ENCODE measurements at places on chromosomes 12 and 14. TPM values are rescaled to one million over a fixed set of nuclear protein-coding genes. Genes with fewer than 3 reads are reported as not detected.
A peak's percentile ranks its signal among the peaks of the same experiment; 100 is the strongest.

Gene IL26
- total RNA-seq = not detected

Gene KRT77
- total RNA-seq = not detected

Gene OTX2
- 8.2 TPM for total RNA-seq

Gene ENDOU
- total RNA-seq = not detected

Gene KCNC2
- total RNA-seq = not detected

Gene L2HGDH
- total RNA-seq = 5.2 TPM

Gene RNASE1
- total RNA-seq = 4.7 TPM

Gene MUCL1
- not detected for total RNA-seq

Gene CACNA1C
- total RNA-seq = 1.5 TPM

DNA sequence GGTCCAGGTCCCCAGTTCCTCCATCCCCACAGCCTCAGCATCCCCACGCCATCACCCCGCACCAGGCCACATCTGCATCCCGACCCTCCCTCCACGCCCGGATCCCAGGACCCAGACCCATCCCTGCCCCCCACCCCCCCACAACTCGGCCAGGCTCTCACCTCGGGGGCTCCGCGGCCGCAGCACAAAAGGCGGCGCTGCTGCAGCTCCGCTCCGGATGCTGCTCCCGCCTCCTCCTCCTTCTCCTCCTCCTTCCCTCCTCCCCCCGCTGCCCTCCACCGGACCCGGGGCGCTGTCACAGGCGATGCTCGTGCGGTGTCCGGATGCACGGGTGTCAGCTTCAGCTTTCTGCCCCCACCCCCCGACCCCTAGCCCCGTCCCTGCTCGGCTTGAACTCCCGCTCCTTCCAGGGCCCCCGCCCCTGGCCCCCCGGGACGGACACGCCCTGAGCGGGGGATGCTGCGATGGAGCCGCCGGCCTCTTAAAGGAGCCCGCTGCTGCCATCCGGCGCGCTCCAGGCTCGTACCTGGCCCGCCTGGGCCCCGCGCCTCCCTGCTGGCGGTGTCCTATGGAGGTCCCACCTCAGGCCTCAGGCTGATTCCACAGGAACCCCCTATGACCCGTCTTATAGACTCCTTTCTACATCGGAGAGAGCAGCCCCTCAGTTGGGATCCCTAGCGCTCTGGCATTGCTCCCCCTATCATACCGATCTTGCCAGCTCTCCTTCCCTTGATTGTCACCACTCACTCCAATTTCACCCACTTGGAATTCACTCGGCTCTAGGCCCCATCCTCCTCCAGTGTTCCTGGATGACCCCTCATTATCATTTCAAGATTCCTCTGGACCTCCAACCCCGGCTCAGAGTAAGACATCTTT is at the start of gene MAP3K12:
TSS of gene MAP3K12 (minus strand) at position 193 of the 876 bp plus-strand sequence. CDS start 12,067 bp downstream, outside the sequence.
- peak within 1 kb of the TSS; percentile 87 for H3K27ac ChIP-seq
- peak; percentile 39 for DNase-seq
- peak within 1 kb of the TSS; percentile 71 for H3K4me3 ChIP-seq
- H3K27me3 ChIP-seq = no peaks in the 10 kb centered on the region
- H3K36me3 ChIP-seq = no peaks in the 10 kb centered on the region

GRCh38 chr14:30223966-30224365 is 296.3 kb upstream of the PRKD1 start:
- H3K27ac ChIP-seq = no peak overlapping the region
- H3K4me3 ChIP-seq = no peak overlapping the region
- no peak for DNase-seq
- no peaks in the 10 kb centered on the region for H3K36me3 ChIP-seq
- H3K27me3 ChIP-seq = no peaks in the 10 kb centered on the region

GRCh38 chr12:188910-189621 is 24.9 kb downstream of the SLC6A12 start:
- H3K27me3 ChIP-seq = peaks cover 8% of the 10 kb centered on the region
- no peak overlapping the region for H3K27ac ChIP-seq
- peak; percentile 13 for DNase-seq
- peaks cover 3% of the 10 kb centered on the region for H3K4me1 ChIP-seq
- peak overlapping the region; percentile 39 for H3K4me3 ChIP-seq
- H3K36me3 ChIP-seq = no peaks in the 10 kb centered on the region

GRCh38 chr12:103373088-103373523 is 122.7 kb downstream of the C12orf42 start:
- no peaks in the 10 kb centered on the region for H3K27me3 ChIP-seq
- H3K27ac ChIP-seq = no peak overlapping the region
- no peaks in the 10 kb centered on the region for H3K4me1 ChIP-seq
- H3K36me3 ChIP-seq = no peaks in the 10 kb centered on the region
- H3K4me3 ChIP-seq = no peak overlapping the region

- DNase-seq = no peak
- H3K4me1 ChIP-seq = no peaks in the 10 kb centered on the region
- no peak overlapping the region for H3K4me3 ChIP-seq
- no peaks in the 10 kb centered on the region for H3K27me3 ChIP-seq
- H3K27ac ChIP-seq = no peak overlapping the region
Measured at GRCh38 chr12:121849665-121850064, 9.0 kb downstream of the HPD start.

DNA sequence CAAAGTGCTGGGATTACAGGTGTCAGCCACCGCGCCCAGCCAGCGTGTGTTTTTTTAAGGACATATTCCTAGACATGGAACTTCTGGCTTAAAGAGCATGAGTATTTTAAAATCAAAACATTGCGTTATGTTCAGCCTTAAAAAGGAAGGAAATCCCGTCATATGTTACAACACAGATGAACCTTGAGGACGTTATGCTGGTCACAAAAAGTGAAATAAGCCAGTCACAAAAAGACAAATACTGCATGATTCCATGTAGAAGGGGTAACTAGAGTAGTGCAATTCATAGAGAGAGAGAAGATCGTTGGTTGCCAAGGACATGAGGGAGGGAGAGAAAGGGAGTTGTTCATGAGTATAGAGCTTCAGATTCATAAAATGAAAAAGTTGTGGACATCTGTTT is 53.9 kb downstream of the ACACB start:
- H3K4me3 ChIP-seq = no peak overlapping the region
- no peaks in the 10 kb centered on the region for H3K27me3 ChIP-seq
- no peaks in the 10 kb centered on the region for H3K4me1 ChIP-seq
- no peak overlapping the region for H3K27ac ChIP-seq

- no peak overlapping the region for H3K27ac ChIP-seq
- H3K4me3 ChIP-seq = no peak overlapping the region
- no peaks in the 10 kb centered on the region for H3K4me1 ChIP-seq
- H3K27me3 ChIP-seq = peaks cover 8% of the 10 kb centered on the region
Measured at GRCh38 chr12:107884769-107885694, 110.5 kb downstream of the ASCL4 start.

- H3K27ac ChIP-seq = no peak overlapping the region
- H3K27me3 ChIP-seq = no peaks in the 10 kb centered on the region
- no peak for DNase-seq
- peaks cover 31% of the 10 kb centered on the region for H3K4me1 ChIP-seq
- peak overlapping the region; percentile 100 for H3K4me3 ChIP-seq
Measured at GRCh38 chr12:53004582-53004981, 1.7 kb upstream of the EIF4B start.

DNA sequence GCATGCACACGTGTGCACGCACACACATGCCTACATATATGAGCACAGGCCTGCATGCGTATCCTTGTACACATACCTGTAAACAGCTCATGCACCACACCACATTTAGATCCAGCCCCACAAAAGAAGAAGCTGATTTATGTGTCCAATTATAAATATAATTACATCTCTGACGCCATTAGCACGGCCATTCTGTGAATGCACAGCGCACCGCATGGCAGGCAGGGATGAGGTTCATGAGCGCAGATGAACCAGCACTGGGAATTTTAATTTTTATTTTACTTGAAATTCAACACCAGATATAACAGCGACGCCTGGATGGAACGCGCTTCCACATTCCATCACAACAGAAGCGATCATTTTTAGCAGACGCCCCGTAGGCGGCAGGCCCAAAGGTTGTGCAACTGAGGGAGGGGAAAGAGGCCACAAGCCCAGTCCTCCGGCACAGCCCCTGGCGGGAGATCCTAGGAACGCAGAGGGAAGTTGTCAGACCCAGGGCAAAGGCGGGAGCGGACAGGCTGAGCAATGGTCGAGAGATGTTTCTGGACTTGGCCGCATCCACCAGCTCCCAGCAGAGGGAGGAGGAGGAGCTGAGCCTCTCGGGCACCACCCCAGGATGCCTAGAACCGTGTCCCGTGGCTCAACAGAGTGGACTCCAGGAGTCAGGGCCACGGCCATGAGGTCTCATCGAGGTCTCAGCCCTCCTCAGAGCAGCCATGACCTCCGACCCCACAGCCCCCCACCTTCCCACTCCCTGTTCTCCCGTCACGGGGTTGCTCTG is 37.9 kb upstream of the GALNT9 start:
- H3K27ac ChIP-seq = no peak overlapping the region
- no peaks in the 10 kb centered on the region for H3K4me1 ChIP-seq
- no peak for DNase-seq
- peaks cover 9% of the 10 kb centered on the region for H3K27me3 ChIP-seq
- H3K4me3 ChIP-seq = no peak overlapping the region
- H3K36me3 ChIP-seq = no peaks in the 10 kb centered on the region

- peaks cover 18% of the 10 kb centered on the region for H3K27me3 ChIP-seq
- H3K4me3 ChIP-seq = no peak overlapping the region
- H3K27ac ChIP-seq = peak overlapping the region; percentile 59
- H3K36me3 ChIP-seq = no peaks in the 10 kb centered on the region
Measured at GRCh38 chr12:94172973-94173372, 24.6 kb downstream of the PLXNC1 start.

DNA sequence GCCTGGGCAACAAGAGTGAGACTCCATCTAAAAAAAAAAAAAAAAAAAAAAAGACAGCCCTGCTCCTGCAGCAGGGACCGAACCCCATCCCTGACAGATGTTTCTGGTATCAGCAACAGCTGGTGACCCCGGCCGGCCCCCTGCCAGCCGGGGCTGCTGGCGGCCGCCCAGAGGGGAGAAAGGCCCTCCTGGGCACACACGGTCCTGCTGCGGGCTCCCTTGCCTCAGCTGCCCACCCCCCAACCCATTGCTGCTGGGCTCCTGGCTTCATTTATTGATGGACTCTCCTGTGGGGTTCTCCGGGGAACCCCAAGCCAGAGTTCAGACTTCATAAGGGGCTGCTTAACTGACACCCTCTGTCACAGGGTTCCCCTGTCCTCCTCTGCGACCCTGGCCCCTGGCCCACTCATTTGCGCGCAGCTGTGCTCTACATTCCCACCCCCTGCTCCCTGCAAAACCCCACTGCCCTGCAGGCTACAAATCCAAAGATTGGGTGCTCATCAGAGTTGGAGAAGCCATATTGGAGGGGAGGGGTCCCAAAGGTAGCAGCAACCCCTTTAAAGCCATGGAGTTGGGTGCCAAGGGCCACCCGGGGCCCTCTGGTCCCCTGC is 103.6 kb upstream of the RTL1 start:
- no peaks in the 10 kb centered on the region for H3K27me3 ChIP-seq
- no peak overlapping the region for H3K27ac ChIP-seq
- peaks cover 13% of the 10 kb centered on the region for H3K4me1 ChIP-seq
- H3K36me3 ChIP-seq = peaks cover 20% of the 10 kb centered on the region
- DNase-seq = no peak

- no peaks in the 10 kb centered on the region for H3K27me3 ChIP-seq
- H3K27ac ChIP-seq = no peak overlapping the region
- peak; percentile 83 for DNase-seq
- no peak overlapping the region for H3K4me3 ChIP-seq
- H3K36me3 ChIP-seq = no peaks in the 10 kb centered on the region
- H3K4me1 ChIP-seq = peaks cover 36% of the 10 kb centered on the region
Measured at GRCh38 chr14:65206448-65207096, 104.3 kb upstream of the MAX start.

DNA sequence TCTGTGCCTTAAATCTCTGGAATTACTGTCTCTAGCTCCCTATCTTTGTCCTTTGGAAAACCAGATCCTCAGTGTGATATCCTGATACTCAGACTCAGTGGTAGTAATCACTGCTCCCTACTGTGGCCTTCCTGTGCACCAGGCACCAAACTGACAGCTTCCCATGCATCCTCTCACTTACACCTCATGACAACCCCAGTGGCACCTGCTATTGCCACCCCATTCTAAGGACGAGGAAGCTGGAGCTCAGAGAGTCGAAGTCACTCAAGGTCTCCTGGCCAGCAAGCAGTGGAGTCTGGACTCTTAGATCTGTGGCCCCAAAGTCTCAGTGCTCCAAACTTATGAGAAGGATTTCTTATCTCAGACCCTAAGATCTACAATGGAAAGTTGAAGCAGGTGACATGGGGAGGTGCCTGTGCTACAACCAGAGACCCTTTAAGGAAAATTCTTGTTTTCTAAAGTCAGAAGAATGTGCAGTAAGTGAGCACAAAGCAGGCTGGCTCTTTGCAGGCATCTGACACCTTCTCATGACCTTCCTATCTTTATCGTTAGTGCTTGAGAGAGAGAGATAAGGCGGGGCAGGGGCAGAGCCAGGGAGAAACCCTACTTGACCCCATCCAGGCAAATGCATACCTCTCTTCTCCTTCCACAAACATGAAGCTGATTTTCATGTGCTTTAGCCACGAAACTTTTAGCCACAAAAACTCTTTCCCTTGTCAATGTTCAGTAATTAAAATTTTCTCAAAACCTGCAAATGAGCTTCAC is 47.1 kb downstream of the CCDC60 start:
- no peak for DNase-seq
- H3K27ac ChIP-seq = no peak overlapping the region
- H3K36me3 ChIP-seq = no peaks in the 10 kb centered on the region
- H3K4me1 ChIP-seq = no peaks in the 10 kb centered on the region

GRCh38 chr12:32089586-32089985 is 17.1 kb upstream of the BICD1 start:
- no peaks in the 10 kb centered on the region for H3K36me3 ChIP-seq
- no peak overlapping the region for H3K27ac ChIP-seq
- no peak for DNase-seq
- no peaks in the 10 kb centered on the region for H3K4me1 ChIP-seq

- H3K36me3 ChIP-seq = no peaks in the 10 kb centered on the region
- H3K27me3 ChIP-seq = no peaks in the 10 kb centered on the region
- no peak overlapping the region for H3K4me3 ChIP-seq
- no peak for DNase-seq
- H3K4me1 ChIP-seq = peaks cover 3% of the 10 kb centered on the region
- no peak overlapping the region for H3K27ac ChIP-seq
Measured at GRCh38 chr14:23539248-23540140, 12.1 kb downstream of the ZFHX2 start.

GRCh38 chr14:72562300-72562699 is 331.6 kb downstream of the DPF3 start:
- peaks cover 33% of the 10 kb centered on the region for H3K4me1 ChIP-seq
- no peak overlapping the region for H3K27ac ChIP-seq
- H3K36me3 ChIP-seq = no peaks in the 10 kb centered on the region

GRCh38 chr12:99916555-99916954 is 68.2 kb downstream of the ANKS1B start:
- no peak overlapping the region for H3K4me3 ChIP-seq
- peak overlapping the region; percentile 38 for H3K27ac ChIP-seq
- no peak for DNase-seq
- peaks cover 15% of the 10 kb centered on the region for H3K4me1 ChIP-seq
- no peaks in the 10 kb centered on the region for H3K36me3 ChIP-seq

GRCh38 chr14:76929927-76930326 is 98.6 kb downstream of the IRF2BPL start:
- H3K4me3 ChIP-seq = no peak overlapping the region
- H3K27ac ChIP-seq = no peak overlapping the region
- no peaks in the 10 kb centered on the region for H3K27me3 ChIP-seq
- DNase-seq = no peak
